Pancreas (tissue), 10 donors: ENCODE measurements at places on chromosomes 13 and 19.

GRCh38 chr19:52741951-52742485 is 7.2 kb upstream of the ZNF611 start:
- no peak for DNase-seq

GRCh38 chr13:29799041-29799440 is 51.4 kb downstream of the UBL3 start:
- no peak for DNase-seq

- DNase-seq = no peak
Measured at GRCh38 chr13:100875392-100876043, 200.9 kb upstream of the TMTC4 start.

DNA sequence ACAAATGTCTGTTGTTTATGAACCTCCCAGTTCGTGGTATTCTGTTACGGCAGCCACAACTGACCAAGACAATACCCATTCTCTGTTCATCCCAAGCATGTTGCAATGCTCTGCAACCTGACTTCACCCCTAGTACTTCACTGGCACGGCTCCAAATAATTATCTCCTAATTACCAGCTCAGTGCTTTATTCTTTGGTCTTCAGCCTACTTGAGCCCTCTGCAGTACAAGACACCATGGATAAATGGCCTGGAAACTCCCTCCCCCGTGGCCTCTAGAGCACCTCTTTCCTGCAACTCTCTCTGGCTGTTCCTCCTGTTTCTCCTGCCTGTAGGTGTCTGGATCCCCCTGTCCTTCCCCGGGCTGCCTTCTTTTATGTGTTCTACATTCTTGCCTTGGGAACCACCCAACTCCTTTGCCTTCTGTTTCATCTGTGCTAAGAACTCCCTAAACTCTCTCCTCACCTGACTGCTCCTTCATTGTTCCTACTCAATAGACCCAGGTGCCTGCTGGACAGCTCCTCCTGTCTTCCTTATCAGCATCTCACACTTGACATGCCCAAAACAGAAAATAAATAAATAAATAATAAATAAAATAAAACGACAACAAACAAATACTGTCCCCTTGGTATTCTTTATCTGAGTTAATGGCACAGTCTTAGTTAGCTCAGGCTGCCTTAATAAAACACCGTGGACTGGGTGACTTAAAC is 200.4 kb upstream of the IPO5 start:
- DNase-seq = no peak
